ENCODE measurements at places on chromosomes 7 and 10. TPM values are rescaled to one million over a fixed set of nuclear protein-coding genes. Genes with fewer than 3 reads are reported as not detected.

- no peak for DNase-seq
Measured at GRCh38 chr7:24472093-24472492, 101.2 kb upstream of the PALS2 start.

DNA sequence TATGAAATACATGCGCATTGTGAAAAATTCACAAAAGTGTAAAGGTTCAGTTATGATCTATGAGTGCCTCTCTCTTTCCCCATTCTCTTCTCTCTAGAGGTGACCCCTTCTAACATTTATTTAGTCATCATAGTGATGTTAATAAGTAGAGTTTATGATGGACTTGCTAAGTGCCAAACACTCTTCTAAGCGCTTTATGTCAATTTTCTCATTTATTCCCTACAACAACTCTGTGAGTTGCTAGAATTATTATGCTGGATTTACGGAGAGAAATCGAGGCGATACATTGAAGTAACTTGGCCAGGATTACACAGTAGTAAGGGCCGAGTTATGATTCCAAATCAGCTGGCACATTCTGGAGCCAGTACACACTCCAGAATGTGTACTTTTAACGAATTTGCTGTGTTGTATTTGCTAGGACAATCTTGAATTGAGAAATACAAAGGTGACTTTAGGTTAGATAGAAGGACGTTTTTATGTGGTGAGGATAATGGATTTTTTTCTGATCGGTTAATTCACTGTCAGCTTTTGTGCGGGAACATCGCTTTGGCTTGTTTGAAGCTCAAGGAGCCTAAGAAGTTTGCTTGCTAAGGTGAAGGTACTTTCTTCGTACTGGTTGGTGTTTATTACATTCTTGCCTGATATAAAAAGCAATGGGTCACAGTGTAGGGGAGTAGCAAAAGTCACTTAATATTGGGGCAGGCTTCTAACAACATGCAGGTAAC, 1.4 kb downstream of the ATRNL1 start:
- no peak for DNase-seq

DNA sequence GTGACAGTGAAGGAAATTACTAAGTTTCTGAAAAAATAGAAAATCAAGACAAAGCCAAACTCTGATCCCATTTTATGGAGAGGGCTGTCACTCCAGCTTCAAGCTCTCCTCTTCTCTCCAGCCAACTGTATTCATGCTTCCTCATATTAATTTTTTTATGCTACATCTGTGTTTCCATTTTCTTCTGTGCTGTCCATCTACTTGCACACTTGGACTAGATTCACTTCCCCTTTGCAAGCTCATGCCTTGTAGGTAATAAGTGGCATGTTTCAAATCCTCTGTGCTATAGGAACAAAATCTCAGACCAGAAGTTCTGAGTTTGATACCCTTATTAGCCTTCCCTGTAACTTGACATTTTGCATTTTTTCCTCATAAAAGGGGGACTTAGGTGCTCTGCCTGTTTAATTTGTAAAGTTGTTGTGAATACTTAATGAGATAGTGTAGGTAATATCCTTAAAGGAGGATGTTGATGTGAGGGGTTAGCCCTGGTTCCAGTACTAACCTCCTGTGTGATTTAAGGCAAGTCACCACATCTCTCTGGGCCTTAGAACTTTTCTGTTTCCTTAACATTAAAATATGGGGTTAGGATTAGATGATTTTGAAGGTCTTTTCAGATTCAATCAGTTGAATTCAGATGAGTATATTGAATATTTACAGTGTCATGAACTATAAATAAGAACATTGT, 358.8 kb downstream of the BBS9 start:
- no peak for DNase-seq

- no peak for DNase-seq
Measured at GRCh38 chr10:44282626-44283300, 102.1 kb downstream of the CXCL12 start.

- peak; percentile 81 for DNase-seq
Measured at GRCh38 chr7:30682212-30683083, at the start of gene CRHR2. TSS of gene CRHR2 (minus strand) at chr7:30682456. CDS start at chr7:30682280, 176 bp downstream.

- DNase-seq, result no peak
Measured at GRCh38 chr10:69494626-69495558, 43.6 kb downstream of the TSPAN15 start.

DNA sequence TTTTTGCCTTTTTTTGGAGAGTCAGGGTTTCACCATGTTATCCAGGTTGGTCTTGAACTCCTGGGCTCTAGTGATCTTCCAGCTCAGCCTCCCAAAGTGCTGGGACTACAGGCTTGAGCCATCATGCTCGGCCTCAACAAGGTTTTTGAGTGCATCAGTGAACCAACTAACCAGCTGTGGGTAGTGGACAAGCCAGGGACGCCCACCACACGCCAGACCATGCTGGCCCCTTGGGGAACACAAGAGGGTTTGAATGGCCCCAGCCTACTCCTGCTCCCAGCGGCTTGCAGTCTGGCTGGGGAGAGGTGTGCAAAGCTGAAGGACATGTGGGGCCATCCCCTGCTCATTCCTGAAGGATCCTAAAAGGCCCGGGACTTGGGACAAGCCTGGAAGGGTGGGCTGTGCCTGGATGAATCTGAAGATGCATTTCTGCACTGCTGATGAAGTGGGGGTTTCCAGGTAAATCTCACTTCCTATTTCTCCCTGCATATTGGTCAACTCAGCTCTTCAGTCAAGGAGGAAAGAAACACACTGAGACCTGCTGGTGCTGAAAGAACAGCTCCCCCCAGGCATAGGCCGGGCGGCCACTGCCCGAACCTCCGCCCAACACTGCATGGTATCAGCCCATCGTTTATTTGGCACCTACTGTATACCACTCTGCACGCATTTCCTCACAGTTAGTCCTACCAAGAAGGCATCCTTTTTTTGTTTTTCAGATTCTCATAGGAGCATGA, 6.9 kb downstream of the MMD2 start:
- DNase-seq, result no peak

- DNase-seq, result no peak
Measured at GRCh38 chr7:77649716-77650349, 46.4 kb upstream of the RSBN1L start.

GRCh38 chr10:131838966-131839742, 61.7 kb upstream of the PPP2R2D start:
- DNase-seq, result no peak

LMTK2 gene
- 26.8 TPM for total RNA-seq

CPA1 gene
- not detected for total RNA-seq

CBLL1 gene
- 31.9 TPM for total RNA-seq

SAMD9L gene
- total RNA-seq, result not detected

LANCL2 gene
- total RNA-seq, result 11.4 TPM

CACNA2D1 gene
- total RNA-seq, result 27.3 TPM

ELN gene
- 5.6 TPM for total RNA-seq

TYW1B gene
- total RNA-seq, result 11.5 TPM

CYP2C19 gene
- total RNA-seq, result not detected
